ENCODE measurements at places on chromosomes 2 and 18.

DNA sequence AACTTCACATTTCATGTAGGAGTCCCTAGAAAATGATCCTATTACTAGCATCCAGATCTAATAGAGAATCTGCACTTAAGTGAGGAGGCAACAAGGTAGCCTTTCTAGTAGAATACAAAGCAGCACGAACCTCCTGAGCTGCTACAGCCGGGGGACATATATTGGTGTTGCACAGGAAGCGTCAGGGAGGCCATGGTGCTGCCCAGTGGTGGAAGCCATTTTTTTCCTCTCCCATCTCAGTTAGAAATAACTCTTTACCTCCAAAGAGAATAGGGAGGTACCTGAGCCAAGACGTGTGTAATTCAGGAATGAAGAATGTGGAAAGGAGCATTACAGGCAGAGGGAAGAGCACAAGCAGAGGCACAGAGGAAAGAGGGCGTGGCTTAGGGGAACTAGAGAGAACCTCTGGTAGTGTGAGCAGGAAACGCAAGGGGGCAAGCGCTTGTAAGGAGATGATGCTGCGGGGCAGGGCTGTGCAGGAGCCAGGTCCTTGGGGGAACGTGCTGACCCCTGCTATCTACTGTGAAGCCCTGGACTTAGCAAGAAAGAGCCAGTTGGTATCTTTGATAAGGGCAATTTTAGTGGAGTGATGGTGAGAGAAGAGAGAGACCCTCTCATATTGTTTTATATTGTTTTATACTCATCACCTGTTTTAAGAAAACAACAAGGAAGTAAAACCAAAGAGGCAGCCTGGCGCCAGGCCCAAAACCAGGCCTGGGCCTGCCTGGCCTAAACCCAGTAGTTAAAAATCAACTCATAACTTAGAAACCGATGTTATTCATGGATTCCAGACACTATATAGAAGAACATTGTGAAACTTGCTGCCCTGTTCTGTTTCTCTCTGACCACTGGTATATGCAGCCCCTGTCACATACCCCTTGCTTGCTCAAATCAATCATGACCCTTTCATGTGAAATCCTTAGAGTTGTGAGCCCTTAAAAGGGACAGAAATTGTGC is 50.0 kb upstream of the TTC39C start:
- no peak for DNase-seq

GRCh38 chr2:45891719-45892424 is 240.4 kb downstream of the PRKCE start:
- DNase-seq, result no peak

GRCh38 chr18:48753691-48754090 is 197.1 kb downstream of the SMAD7 start:
- no peak for DNase-seq

DNA sequence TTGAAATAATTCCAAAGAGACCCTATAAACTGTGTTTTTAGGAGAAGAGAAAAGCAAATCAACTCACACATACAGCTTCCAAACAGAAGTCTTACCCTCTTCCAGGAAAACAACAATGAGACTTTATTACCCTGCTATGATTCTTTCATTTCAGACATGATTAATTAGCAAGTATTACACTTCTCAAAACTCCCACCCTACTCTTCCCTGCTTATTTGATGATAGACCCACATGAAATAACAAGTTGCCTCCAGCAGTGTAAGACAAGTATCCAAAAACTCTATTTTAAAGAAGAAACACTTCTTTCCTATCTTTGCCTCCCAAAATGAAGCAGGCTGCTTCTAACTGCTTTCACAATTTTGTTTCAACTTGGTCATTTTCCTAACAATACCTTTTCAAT is 4.1 kb downstream of the FIGN start:
- DNase-seq, result peak; percentile 48

DNA sequence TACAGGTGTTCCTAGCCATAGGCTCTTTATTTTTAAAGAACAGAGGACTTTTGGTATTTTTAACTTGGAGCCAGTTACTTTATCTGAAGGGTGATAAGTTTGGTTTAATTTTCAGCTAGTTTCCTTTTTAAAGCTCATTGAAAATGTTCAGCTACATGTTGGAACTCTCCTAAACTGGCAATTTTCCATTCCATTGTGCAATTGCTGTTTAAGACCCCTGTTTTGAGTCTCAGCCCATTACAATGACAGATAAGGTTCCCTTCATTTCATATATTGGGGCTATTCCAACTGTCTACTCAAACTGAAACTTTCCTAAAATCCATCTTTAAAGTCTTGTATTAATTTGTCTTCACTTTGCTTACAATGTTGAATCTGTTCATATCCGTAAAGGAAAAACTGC is 11.6 kb downstream of the MAIP1 start:
- DNase-seq, result no peak

DNA sequence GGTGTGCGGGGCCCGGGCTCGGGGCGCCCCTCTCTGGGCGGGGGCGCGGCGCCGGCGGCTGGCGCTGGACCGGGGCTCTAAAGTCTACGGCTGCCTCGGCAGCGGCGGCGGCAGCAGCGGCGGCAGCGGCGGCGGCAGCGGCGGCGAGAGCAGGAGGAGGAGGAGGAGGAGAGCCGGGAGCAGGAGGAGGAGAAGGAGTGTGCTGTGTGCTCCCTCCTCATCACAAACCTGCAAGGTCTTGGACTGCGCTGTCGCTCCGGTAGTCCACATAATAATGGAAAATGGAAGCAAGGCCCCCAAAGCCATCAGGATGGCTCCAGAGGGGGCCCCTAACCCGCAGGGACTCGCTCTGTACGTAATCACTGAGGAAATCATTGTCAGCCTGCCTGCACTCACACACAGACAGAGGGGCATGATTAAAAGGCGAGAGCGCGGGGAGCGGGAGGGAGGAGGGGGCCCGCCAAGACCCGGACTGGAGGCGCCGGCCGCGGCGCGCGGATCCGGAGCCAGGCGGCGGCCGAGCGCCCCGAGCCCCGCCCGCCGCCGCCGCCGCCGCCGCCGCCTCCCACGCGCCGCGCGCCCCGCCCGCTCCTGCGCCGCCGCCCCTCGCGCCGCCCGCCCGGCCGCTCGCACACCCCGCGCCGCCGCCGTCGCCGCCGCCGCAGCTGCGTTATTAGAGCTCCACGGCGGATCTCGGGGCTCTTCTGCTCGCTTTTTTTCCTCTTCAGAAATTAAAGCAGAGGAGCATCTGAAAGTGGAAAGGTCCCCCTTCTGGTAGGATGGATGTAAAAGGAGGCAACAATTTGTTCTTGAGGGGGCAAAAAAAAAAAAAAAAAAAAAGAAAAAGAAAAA is at the start of gene ZNF521:
ZNF521 (minus strand) TSS at position 390 of the 852 bp plus-strand sequence. CDS start 1,220 bp downstream, outside the sequence.
- DNase-seq, result peak; percentile 98

- DNase-seq, result peak; percentile 81
These were observed 61.1 kb downstream of the ASB1 start for GRCh38 chr2:238487652-238488346.

DNA sequence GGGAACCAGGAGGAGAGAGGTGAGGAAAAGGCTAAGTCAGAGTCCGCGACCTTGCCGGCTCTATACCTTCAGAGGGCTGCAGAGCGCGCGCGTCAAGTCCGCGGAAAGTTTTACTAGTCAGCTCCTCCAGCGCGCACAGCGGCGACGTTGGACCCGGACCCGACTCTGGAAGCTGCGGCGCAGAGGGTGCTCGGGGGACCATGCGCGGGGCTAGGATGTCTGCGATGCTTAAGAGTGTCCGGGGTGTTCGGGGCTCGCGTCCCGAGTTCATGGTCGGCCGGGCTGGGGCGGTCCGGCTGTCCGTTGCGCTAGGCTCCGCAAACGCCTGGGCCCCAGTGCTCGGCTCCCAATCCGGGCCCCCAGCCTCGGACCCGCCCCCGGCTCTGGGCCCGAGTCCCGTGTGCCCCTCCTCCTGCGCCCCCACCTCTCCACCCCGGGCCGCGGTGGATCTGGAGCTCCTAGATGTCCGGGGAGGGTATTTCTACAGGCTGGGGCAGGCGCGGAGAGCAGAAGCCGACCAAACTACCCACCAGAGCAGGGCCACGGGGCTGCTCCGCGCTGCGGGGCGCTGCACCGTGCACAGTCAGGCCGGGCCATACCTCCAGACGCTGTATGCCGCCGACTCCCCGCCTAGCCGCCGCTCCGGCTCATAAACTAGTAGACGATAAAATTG is at the start of gene LBX2:
LBX2 (minus strand) TSS at position 337 of the 673 bp plus-strand sequence; CDS start at position 271, 66 bp downstream.
- peak; percentile 85 for DNase-seq

DNA sequence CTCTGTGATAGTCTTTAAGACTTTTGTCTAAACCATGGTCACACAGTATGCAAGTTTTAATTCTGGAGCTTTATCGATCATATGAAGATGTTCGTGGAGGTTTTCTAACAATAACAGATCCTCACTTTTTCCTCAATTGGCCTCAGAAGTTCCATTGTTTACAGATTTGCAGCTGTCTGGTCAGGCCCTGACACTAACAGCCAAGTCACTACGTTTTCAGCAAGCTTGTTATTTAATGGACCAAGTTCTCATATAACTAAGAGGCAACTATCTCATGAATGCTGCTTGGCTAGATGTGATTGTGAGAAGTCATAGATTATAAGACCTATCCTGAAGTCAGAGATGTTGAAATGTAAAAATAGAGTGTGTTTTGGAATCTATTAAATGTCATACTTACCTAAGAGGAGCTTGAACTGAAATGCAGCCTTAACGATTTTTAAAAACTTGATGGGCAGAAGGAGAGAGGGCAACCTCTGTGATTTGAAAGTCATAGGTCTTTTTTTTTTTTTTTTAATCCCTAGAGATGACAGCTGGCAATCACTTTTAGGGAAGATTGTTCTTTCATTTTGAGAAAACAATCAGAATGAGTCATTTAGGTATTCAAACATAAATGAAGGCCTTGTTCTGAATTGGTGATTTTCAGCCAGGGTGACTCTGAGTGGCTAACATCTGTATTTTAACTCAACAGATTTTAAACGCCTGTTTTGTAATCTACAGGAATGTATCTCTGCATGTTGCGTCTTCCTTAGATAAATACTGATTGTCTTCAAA is 48.4 kb upstream of the NEMP2 start:
- DNase-seq, result no peak

- no peak for DNase-seq
These were observed 244.1 kb downstream of the LPIN1 start for GRCh38 chr2:11990576-11990975.

DNA sequence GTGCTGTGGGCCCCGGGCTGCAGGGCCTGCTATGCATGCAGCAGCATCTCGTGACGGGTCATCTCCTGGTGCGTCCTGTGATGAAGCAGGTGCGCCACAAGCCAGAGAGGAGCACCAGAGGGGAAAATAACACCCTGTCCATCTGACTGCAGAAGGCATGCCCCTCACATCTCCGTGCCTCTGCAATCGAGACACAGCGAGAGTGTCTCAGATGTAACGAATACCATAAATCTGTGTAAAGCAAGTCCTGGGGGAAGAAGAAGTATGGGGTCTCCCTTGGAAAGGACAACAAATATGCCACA is 137.5 kb downstream of the PTGR3 start:
- no peak for DNase-seq

- no peak for DNase-seq
These were observed 20.2 kb upstream of the ST3GAL5 start for GRCh38 chr2:85909005-85909404.

DNA sequence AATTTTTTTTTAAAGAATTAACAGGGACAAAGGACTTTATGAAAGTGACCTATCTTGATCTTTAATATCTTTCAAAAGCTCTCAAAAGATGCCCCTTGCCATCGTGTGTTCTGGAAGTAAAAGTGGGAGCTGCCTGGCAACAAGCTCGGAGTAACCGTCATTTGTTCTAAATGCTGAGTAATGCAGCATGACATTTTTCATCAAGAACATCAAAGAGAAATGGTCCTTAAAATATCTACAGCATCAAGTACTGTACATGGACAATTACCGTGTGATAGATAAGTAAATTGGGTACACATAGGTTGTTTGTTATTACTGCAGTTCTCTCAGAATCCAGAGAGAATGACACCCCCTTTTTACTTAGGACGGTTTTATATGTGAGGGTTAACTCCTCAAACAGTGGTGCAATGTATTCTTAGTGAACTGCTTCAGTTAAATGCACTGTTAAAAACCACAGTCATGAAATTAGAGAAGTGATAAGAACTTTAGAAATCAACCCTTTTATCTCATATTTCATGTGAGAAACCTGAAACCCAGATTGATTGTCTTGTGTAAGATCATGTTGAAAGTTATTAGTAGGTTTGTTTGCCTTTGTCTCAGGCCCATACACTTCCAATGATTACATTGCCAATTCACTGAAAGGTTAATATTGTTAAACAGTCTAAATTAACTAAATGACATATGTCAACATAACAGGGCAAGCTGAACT is 90.6 kb upstream of the HNMT start:
- DNase-seq, result no peak

- DNase-seq, result no peak
These were observed 11.5 kb downstream of the CD226 start for GRCh38 chr18:69936191-69936558.

GRCh38 chr2:85264471-85264870 is 63.3 kb downstream of the TGOLN2 start:
- peak; percentile 78 for DNase-seq

DNA sequence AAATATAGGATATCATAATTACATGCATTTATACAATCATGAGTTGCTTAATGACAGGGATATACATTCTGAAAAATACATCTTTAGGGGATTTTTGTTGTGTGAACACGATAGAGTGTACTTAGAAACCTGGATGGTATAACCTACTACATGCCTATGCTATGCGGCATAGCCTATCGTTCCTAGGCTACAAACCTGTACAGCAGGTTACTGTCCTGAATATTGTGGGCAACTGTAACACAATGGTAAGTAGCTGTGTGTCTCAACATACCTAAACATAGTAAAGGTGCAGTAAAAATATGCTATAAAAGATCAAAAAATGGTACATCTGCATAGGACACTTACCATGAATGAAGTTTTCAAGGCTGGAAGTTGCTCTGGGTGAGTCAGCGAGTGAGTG is 6.5 kb downstream of the C2orf72 start:
- no peak for DNase-seq

GRCh38 chr18:35203067-35203466 is 37.8 kb upstream of the ZNF397 start:
- DNase-seq, result peak; percentile 48

DNA sequence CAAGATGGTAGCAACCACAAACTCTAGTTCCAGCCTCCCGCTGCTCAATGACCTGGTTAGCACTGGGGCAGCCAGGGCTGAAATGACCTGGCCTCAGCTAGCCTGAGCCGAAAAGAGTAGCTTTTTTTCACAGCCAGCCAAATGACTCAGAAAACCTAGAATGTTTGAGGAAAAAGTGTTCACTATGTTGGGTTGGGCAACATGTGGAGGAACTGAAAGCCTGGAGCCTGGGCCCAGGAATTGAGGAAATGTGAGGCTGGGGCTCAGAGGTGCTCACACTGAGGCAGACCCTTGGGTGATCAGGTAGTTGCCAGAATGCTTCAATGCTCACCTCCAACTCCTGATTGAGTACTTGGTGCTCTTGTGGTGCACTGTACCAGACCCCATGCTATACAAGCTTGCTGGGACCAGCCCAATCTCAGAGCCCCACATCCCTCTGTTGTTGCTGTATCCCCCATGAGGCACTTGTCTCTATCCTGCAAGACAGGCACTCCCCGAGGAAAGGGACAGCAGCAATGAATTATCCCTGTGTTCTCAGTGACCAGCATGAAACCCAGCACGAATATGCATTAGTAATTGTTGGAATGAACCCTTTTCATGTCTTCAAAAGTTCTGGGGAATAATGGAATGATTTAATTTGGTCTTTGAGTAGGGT is 116.2 kb downstream of the USP34 start:
- DNase-seq, result no peak
